ENCODE measurements at places on chromosomes 2 and 18.
A peak's percentile ranks its signal among the peaks of the same experiment; 100 is the strongest.

DNA sequence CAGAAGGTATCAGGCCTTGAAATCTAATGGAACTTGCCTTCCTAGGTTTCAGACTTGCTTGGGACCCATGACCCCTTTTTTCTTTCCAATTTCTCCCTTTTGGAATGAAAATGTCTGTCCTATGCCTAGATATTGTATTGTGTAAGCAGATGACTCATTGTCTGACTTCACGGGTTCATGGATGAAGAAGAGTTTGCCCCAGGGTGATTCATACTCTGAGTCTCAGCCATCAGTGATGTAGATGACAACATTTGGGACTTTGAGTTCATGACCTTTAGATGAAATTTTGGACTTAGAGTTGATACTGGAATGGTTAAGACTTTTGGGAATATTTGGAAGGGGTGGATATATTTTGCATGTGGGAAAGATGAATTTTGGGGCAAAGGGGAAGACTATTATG is 11.2 kb upstream of the SCYGR5 start:
- DNase-seq, result peak; percentile 54

DNA sequence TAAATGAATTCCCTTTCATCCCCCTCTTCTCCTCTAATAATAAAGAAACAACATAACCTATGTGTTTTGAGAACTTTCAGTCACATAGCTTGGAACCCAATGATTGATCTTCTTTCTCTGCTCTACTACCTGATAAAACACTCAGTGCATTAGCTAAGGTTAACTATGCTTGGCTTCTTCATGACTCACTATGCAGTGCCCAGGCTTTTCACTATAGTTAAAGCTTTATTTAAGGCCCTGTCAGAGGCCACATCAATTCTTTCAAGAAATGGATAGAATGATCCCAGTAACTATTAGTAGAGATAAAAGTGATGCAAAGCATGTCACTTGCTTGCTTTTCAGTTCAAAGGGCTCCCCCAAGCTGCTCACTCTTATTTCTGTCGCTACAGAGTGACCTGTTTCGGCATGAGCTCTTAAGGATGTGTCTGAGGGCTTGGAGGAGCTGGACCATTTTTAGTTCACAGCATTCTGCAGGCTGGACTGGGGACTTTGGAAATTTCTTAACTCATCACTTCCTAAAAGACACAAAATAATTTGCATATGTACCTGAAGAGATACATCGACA is 384.0 kb downstream of the LRRTM1 start:
- no peak for DNase-seq

DNA sequence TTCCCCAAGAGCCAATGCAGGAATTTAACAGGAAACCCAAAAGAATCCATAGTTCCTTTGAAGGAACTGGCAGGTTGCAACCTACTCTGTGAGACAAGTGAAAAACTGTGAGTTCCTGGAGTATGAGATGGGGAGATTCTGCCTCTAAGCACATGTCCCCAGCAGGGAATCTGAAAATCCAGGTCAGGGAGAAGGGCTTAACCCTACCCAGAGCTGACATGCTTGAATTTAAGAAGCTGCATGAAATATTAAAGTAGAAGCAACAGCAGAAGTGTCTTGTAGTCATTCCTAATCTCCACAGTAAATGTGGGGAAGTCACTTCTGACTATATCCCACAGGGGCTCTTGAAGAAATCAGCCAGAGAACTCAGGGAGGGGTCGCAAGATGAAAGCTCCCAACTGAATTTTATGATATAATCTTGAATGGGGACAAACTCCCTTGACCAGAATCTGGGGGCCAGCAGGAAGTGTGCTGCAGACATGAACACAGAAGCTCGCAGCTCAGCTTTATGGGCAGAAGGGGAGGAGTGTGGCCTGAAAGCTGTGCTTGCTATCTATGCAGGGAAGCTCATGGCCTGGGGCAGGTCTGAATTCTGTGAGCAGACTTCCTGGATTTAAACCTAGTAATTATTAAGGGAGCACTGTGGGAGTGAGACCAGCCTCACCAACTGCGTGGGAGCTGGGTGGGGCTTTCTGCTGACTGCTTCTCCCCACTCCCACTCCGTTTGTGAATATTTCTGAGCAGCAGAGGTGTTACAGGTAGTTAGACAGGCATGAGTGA is 184.1 kb upstream of the KYNU start:
- DNase-seq, result no peak

- no peak for DNase-seq
Measured at GRCh38 chr2:236644502-236644911, 74.9 kb downstream of the ACKR3 start.

DNA sequence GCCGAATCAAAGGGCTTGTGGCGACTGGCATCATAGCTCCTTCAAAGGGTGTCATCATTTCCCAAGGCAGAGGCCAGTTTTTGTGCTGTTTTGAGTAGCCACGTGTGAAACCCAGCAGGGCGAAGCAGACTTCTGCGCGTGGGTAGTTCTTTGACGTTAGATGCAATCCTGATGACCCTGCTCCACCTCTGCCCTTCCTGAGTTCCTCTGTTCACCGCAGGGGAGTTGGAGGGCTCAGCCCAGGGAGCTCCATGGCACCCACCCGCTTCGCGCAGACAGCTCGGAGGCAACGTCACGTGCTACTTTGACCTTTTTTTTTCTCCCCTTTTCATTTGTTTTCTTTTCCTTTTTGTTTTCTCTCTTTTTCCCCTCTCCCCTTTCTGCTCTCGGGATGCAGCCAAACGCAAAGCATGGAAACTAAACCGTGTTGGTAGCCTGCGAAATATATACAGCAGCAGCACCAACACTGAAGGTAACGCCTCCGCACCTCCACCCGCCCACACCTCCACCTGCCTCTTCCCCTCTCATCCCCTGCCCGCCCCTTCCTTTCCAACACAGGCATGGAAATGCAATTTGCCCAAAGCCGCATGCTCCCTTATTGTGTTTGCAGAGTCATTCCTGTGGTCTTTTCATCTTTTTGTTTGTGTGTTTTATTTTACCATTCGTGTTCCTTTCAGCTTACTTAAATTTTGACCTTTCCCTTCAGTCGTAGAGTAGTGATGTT is 153.6 kb downstream of the GBX2 start:
- DNase-seq, result no peak

DNA sequence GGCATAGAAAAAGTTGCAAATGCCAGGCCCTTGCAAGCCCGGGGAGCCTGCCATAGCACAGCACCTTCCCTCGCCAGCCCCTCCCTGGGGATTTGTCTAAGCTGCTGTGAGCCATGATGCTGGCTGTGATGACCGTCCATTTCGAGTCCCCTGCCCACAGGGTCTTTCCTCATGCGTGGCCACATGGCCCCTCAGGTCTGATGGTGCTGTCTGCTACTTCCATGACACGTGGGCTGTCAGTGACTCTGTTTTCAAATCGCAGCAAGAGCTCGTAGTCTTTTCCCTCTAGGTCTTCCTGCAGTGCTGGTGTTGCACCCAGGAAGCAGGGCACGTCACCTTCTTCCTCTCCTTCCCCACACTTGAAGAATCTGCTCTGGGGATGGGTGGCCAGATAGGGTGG is 15.5 kb upstream of the GNAL start:
- no peak for DNase-seq

GRCh38 chr2:107548216-107548615 is 278.5 kb upstream of the RGPD4 start:
- DNase-seq, result no peak

GRCh38 chr2:42047488-42048298 is at the start of gene PKDCC:
Gene PKDCC (plus strand): TSS chr2:42048021. CDS start chr2:42048200, 179 bp downstream.
- DNase-seq, result no peak

- no peak for DNase-seq
Measured at GRCh38 chr18:27412556-27412955, 227.4 kb upstream of the CHST9 start.

GRCh38 chr2:17084877-17085276 is 419.2 kb upstream of the CYRIA start:
- DNase-seq, result no peak

- DNase-seq, result no peak
Measured at GRCh38 chr2:26848336-26849055, 564 bp downstream of the DPYSL5 start.

DNA sequence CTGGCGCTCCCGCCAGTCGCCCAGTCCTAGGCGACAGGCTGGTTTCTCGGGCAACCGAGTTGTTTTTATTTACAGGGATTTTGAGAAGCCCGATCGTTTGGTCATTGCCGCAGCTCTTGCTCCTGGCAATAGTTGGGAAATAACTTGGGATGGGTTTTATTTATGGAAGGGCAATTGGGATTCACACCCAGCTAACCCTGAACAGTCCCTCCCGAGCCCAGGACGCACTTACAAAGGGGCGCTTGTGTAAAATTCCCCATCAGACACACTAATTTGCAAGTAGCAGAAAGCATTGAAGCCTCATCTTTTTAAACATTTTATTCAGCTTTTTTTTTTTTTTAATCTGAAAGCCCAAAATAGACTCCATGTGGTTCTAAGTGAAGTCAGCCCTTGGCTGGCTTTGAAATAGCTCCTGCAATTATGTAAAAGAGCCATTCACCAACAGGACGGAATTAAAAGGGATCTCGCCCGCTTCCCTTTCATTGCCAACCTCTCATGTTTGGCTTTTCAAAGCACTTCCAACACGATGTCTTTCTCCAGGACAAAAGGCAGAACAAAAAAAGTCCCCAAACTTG is 3.6 kb upstream of the GBX2 start:
- no peak for DNase-seq

DNA sequence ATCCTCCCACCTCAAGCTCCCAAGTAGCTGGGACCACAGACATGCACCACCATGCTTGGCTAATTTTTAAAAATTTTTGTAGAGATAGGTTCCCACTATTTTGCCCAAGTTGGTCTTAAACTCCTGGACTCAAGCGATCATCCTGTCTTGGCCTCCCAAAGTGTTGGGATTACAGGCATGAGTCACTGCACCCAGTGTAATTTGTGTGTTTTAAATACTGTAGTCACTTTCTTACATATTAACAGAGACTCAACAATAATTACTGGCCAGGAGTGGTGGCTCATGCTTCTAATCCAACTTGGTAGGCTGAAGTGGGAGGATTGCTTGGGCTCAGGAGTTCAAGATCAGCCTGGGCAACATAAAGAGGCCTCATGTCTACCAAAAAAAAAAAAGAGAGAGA is 293.0 kb downstream of the RDH14 start:
- no peak for DNase-seq

GRCh38 chr2:180021850-180022249 is 14.8 kb upstream of the CWC22 start:
- no peak for DNase-seq

DNA sequence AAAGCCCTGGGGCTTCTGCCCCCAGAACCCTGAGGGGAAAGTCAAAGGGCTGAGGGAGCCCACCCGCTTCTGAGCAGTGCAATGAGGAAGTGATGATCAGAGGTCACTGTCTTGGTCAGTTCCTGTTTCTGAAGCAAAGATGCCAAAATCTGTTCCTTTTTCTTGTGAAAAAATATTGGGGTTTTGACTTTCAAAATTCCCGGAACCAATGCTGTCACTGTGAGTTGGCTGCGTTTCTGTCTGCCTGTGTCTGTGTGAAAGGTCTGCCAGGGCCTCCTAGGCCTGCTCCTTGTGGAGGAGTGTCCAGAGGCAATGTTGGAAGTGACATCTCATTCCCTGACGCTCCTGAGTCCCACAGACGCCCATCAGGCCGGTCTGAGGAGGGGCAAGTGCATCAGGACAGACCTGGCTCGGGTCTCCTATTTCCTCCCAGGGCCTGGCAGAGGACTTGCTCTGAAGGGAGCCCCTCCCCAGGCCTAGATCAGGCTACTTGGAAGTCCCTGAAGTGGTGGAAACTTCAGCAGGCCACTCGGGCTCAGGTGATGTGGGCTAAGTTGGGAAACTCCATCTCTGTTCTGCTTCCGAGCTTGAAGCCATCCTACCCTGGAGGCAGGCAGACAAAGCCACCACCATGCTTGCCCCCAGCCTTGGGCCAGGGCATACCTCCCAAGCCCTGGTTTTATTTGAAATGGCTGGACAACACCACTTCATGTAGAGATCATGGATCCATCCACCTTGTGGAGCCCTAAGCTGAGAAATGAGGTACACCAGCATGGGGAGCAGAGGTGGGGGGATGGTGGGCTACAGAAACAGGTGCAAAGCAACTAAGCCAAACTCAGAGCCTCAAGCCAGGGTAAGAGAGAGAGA is 51.0 kb downstream of the PKDCC start:
- DNase-seq, result no peak

- DNase-seq, result no peak
Measured at GRCh38 chr2:191901031-191901430, 54.1 kb upstream of the CAVIN2 start.

DNA sequence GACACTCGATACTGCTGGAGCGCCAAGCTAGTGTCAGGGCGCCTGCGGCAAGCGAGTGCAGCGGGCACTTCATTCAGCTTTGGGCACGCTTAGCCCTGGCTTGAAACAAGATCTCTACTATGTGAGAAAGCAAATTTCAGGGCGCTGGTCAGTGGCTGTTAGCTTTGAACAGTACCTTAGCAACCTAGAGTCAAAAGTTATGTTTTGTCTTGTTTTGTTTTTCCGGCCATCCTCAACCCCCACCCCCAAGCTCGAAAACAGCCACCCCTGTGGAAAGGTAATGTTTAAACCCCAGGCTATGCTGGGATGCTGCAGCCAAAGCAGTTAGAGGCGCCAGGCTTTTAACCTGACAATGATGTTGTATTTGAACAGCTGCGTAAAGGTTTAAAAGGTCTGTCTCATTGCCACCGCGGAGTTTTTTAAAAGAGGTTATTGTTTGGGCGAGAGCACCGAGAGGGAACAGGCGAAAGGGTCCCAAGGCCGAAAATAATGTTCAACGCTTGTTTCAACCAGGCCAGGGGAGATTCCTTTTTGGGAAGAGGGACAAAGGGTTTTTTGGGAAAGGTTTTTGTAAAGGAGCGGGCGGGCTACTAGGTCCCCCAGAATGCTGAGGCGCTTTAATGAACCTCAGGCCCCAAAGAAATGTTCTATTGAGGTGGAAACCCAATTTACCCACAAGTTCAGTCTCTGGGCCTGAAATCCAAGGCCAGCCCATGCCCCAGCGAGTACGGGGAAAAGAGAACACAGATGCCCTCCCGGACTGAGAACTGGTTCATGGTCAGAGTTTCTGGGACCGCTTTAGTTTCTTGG is 2.3 kb upstream of the HOXD10 start:
- DNase-seq, result no peak

DNA sequence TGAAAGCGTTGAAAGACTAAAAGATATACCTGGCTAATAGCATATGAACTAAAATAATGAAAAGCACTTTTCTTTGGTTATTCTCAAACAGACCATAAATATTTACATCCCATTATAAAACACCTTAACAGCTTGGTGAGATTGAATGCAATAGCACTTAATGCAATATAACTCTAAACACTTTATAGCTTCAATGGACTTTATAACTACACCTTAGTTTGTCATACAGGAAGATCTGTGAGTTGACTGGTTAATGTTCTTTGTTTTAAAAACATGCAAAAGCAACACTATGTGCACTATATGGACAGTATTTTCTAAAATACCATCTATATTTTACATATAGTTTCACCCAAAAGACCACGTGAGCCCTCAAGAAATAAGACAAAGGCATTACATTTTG is 353.3 kb upstream of the ACVR2A start:
- DNase-seq, result no peak

- DNase-seq, result no peak
Measured at GRCh38 chr2:33929467-33929866, 330.4 kb upstream of the FAM98A start.

GRCh38 chr2:53473236-53473635 is 294.4 kb upstream of the CHAC2 start:
- DNase-seq, result no peak

GRCh38 chr2:151996243-151997003 is 102.4 kb downstream of the CACNB4 start:
- no peak for DNase-seq

GRCh38 chr2:164430166-164430783 is 191.0 kb downstream of the GRB14 start:
- DNase-seq, result no peak

GRCh38 chr2:40072442-40073232 is 293.6 kb upstream of the THUMPD2 start:
- no peak for DNase-seq
